ENCODE measurements at places on chromosomes 7 and 10. TPM values are rescaled to one million over a fixed set of nuclear protein-coding genes. Genes with fewer than 3 reads are reported as not detected.
A peak's percentile ranks its signal among the peaks of the same experiment; 100 is the strongest.

GRCh38 chr10:75475460-75476182 is 44.2 kb downstream of the LRMDA start:
- no peak for DNase-seq

DNA sequence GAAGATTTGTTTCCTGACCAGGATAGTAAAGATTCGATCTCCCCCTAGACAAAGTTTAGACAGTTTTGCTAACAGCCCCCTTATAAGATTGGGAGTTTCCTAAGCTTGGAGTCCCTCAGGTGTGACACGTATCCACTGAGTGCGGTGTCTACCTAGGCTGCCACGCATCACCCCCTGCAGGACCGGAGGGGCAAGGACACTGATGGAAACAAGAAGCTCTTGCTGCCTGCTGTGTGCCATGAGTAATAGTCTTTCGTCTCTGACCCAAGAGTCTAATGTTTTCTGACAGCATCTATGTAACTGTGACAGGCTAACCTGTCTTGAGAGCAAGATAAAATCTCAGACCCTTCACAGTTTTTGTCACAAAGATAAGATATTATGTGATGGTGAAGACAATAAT is 173.5 kb downstream of the SEMA3E start:
- no peak for DNase-seq

- no peak for DNase-seq
Measured at GRCh38 chr7:131548371-131548770, 8.1 kb downstream of the PODXL start.

The WDR86 gene
- 0.41 TPM for total RNA-seq

DNA sequence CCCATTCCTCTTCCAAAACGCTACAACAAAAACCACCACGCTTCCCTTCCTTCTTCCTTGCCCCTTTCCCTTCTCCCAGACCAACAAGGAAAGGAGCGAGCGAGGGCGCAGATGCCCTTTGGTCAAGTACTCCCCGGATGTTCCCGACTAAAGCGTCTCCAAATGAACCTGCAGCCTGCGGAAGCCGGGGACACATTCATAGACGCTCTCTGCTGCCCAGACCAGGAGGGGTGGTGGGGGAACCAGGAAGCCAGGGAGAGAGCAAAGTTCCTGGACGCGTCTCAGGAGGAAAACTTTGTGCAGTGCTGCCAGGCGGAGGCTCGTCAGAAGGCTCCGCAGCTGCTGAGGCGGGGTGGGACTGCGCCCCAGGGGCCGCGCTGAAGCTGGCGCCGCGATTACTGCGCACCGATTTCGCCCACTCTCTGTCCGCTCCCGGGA is 754 bp downstream of the SEMA3D start:
- peak; percentile 48 for DNase-seq

The LRRD1 gene
- total RNA-seq = not detected

- DNase-seq = no peak
Measured at GRCh38 chr10:52771534-52772445, 794 bp downstream of the MBL2 start.
